ENCODE measurements at places on chromosomes 13 and 19.

DNA sequence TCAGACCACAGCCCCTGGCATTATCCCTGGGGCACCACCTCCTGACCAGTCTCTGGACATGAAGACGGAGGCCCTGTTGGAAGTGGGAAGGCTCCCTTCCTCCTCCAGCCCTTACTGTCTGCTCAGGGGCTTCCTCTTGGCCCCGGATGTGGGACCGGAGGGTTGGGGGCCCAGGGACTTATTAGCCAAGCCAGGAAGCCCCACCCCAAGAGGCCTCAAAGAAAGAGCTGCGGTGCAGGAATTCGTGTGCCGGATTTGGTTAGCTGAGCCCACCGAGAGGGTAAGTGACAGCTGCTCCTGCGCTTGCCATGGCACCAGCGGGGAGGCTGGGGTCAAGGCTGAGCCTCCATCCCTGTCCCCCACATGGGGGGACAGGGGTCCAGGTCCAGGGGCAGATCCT lies at the start of gene RETN:
TSS of gene RETN (plus strand) at position 208 of the 400 bp plus-strand sequence. CDS start 278 bp downstream, outside the sequence.
- no peak for DNase-seq

- DNase-seq = no peak
Measured at GRCh38 chr13:52947921-52948373, 80.7 kb upstream of the OLFM4 start.

DNA sequence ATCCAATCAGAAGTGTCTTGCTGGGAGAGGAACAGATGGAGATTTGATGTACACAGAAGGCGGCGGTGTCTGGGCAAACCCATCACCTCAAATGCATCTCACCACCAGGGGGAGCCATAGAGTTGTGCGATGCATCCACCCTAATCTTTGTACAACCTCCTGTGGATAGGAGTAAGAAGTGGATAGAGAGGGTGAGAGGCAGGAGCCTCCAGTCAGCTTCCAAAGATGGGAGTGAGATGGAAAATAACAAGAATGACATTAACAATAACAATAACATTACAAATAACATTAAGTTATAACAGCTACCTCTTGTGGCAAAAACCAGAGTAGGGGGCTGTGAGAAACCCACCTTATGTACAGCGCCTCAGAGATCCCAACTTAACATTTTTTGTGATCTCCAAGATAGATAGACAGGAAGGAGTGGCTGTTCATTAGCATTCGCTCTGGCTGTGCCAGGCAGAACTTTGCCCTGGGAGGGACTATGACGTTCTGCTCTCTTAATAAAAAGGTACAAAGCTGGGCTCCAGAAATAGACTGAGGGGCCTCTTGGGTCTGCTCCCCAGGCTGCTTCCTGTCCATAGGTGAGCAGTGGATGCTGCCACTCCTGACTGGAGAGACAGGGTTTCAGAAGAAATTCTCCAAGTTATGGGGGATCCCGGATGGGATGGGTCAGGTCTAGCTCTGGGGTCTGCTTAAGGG lies 5.2 kb upstream of the CEACAM18 start:
- peak; percentile 56 for DNase-seq

GRCh38 chr13:50468849-50469669 lies 374.4 kb downstream of the DLEU7 start:
- DNase-seq = no peak
